ENCODE measurements at places on chromosomes 4 and X.

DNA sequence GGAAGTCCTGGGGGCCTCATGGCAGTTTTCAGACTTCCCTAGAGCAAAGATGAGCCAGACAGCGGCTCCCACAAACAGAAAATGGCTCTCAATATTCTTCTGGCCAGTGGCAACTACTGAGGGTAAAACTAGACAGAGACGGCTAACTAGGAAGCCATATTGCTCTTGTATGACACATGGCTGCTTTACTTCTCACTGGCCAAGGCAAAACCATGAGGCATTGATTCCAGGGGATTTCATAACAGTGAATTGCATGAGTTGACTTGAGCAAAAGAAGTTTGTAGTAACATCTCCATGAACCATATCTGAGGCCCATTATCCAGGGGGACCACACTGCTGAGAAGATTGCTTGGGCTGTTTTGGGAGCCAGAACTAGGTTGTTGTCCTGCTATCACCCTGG is 13.7 kb upstream of the TLR8 start:
- DNase-seq, result no peak

DNA sequence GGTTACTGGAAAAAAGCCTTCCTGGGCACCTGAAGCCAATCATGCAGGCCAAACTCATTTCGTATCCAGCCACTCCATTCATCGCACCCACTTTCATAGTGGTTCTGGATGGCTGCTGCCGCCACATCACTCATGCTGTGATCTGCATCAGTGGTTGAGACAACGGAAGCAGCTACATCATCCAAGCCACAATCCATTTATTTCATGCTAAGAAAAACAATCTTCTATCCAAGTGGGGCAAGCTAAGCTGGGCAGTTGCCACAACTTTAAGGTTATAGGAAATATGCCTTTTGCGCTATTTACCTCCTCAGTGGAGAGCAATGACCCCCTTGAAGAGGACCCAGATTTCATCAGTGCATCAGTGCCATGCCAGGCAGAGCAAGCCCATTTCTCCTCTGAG is 124.6 kb downstream of the GRIA3 start:
- DNase-seq, result no peak

DNA sequence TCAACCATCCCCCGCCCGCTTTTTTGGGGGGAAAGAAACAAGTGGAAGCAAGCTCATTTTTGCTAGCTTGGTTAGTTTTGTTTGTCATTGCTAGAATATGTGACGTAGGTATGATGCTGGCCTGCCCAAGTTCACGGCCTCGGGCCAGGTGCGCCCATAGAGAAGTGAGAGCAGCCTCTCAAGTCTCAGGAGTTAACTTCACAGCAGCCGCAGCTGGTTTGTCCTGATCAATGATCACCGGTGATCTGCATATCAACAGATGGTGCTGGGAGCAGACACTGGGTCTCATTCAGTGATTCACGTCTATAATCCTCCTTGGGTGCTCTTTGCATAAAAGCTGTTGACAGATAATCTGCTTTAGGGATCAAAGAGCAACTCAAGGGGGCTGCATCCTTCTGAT is 50.1 kb downstream of the ENPP6 start:
- no peak for DNase-seq

DNA sequence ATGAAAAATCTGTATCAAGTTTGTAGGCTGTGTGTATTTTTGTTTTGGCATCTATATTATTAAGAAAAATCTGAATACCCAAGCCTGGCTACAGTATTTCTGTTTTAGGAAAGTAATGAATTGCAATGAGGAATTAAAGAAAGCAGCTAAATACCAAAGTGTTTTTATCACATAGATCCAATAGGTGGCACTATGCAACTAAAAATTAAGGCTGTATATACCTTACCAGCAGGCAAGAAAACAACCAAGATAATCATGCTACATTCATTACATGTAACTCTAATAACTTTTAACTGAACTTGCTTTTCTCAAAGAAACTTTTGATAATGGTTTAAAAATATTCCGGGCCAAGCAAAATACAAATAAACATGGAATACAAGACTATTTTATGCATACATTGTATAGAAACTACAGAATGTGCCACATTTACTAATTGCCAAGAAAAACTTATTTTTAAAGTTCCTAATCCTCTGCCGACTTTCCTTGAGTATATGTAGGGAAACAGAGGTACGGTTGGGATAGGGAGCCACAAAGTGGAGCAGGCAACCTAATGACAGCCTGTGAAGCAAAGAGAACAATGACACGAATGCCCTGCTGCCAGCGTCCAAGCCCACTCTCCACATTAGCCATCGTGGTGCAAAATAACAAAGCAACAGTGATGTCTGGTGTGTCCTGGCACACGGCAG is 63.7 kb downstream of the SEC24D start:
- DNase-seq, result peak; percentile 30

GRCh38 chr4:82256718-82257117 is 117.1 kb downstream of the HNRNPD start:
- DNase-seq, result no peak

- no peak for DNase-seq
These were observed 56.5 kb upstream of the CLNK start for GRCh38 chr4:10740891-10741620.

- DNase-seq, result no peak
These were observed 202.0 kb downstream of the SMIM20 start for GRCh38 chr4:26116057-26116456.

GRCh38 chr4:25760518-25761157 is 102.2 kb downstream of the SEL1L3 start:
- DNase-seq, result no peak

- DNase-seq, result no peak
These were observed 5.7 kb downstream of the MSX1 start for GRCh38 chr4:4864940-4865704.

- no peak for DNase-seq
These were observed 63.9 kb upstream of the NLGN4X start for GRCh38 chrX:6292599-6292998.

- DNase-seq, result peak; percentile 73
These were observed 21.4 kb downstream of the HELT start for GRCh38 chr4:185039508-185040273.

DNA sequence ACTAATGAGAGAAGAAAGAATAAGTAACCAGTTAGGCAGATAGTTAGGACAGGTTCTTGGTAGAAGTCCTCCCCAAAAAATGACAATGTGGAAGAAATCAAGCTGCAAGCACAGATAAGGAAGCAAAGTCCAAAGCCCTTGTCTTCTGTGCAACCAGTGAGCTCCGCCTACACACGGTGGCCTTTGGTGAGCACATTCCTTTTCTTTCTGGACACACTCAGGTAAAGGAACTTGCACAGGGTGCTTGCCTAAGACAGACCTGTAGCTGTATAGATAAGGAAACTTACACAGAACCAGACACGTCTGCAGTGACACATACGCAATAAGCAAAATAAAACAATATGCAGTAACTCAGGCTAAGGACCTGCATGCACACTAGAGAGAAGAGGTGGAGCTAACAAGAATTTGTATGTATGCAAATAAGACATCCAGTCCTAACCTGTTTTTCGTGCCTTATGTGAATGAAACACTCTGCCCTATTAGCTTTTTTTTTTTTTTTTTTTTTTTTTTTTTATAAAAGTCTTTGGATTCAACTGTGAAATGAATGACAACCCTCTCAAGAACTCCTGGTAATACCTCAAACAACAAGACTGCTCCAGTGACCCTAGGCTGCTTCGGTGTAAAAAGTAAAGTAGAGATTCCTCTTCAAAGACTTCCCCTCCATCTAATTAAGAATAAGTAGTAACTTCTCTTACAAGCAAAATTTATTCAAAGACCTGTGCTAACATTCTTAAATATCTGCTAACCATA is 48.8 kb downstream of the UGT2B10 start:
- no peak for DNase-seq

- DNase-seq, result peak; percentile 25
These were observed 56.0 kb downstream of the PDLIM5 start for GRCh38 chr4:94507708-94508107.

Measured in urothelium cell line (cell line).